ENCODE measurements at places on chromosomes 7 and 10. TPM values are rescaled to one million over a fixed set of nuclear protein-coding genes. Genes with fewer than 3 reads are reported as not detected.

RADIL gene
- not detected for total RNA-seq

ANKRD16 gene
- 8.4 TPM for total RNA-seq

NMT2 gene
- 101 TPM for total RNA-seq

CUZD1 gene
- 3.8 TPM for total RNA-seq

FRMPD2 gene
- not detected for total RNA-seq

HOXA3 gene
- not detected for total RNA-seq

ASAH2 gene
- 2.6 TPM for total RNA-seq

ADIRF gene
- total RNA-seq: not detected

PHKG1 gene
- total RNA-seq: 2.9 TPM

CDNF gene
- 2.5 TPM for total RNA-seq

PDLIM1 gene
- total RNA-seq: 1.5 TPM

ANKRD30A gene
- not detected for total RNA-seq

KMT2E gene
- total RNA-seq: 213 TPM

GRCh38 chr7:84339306-84339705 is 144.7 kb upstream of the SEMA3A start:
- H3K4me3 ChIP-seq: no peak overlapping the region
- no peaks in the 10 kb centered on the region for H3K27me3 ChIP-seq
- H3K36me3 ChIP-seq: no peaks in the 10 kb centered on the region
- no peak overlapping the region for H3K27ac ChIP-seq
- no peaks in the 10 kb centered on the region for H3K4me1 ChIP-seq

DNA sequence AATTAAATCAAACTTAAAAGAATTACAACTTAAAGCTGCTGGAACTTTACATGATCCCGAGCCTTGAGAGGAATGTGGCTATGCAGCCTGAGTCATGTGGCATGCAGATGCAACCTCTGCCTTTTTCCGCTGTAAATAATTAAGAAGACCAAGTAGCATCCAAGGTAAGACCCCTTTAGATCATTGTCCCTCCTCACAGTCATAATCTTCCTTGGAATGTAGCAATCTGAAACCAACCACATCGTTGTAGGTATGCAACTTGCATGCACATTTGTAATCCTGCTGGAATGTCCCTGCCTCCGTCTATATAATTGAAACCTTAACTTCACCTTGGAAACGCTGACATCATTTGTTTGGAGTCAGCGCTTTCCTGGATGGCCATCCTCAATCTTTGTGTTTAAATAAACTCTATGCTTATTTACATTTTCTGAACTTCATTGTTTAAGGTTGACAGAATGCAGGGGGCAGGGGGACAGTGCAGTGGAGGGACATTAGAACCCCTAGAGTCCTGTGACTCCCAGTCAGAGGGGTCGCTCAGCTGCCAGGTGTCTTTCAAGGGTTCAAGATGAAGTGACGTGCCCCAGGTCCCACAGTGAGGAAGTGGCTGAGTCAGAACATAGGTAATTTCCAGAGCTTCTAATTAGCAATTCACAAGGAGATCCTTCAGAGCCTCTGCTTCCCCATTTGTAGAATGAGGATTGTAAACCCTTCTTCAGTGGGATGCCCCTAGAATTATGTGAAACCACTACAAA is 110.7 kb downstream of the RALA start:
- peak overlapping the region; percentile 88 for H3K27ac ChIP-seq
- H3K4me1 ChIP-seq: peaks cover 41% of the 10 kb centered on the region
- no peaks in the 10 kb centered on the region for H3K36me3 ChIP-seq
- no peak for DNase-seq
- H3K4me3 ChIP-seq: peak overlapping the region; percentile 37

DNA sequence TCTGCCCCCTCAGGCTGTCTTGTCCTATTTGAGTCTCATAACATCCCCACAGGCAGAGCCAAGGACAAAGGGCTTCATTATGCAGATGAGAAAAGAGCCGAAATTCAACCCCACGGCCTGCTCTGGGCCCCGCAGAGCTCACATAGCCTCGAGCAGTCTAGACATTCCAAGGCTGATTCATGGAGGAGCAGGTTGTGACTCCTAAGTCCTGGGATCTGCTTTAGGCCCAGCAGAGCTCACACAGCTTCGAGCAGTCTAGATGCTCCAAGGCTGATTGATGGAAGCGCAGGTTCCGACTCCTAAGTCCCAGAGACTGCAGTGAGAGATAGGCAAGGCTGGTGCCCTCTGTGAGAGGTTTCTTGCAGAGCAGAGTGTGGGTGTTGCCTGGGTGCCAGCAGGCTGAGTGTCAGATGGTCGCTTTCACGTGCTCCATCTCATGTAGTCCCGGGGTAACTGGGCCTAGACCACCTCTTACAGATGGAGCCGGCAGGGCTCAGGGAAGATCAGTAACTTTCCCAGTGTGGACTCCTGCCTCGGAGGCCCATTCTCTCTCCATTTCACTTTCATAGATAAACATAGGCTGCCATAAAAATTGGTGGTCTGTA is 436.1 kb upstream of the FOXK1 start:
- no peaks in the 10 kb centered on the region for H3K27me3 ChIP-seq
- H3K4me3 ChIP-seq: no peak overlapping the region
- no peaks in the 10 kb centered on the region for H3K4me1 ChIP-seq
- no peak for DNase-seq

GRCh38 chr10:77163670-77164348 is 473.8 kb downstream of the KCNMA1 start:
- no peak overlapping the region for H3K4me3 ChIP-seq
- H3K36me3 ChIP-seq: no peaks in the 10 kb centered on the region
- H3K4me1 ChIP-seq: no peaks in the 10 kb centered on the region
- peaks cover 7% of the 10 kb centered on the region for H3K27me3 ChIP-seq
- no peak for DNase-seq

GRCh38 chr7:69032848-69033247 is 565.4 kb upstream of the AUTS2 start:
- no peaks in the 10 kb centered on the region for H3K4me1 ChIP-seq
- H3K36me3 ChIP-seq: no peaks in the 10 kb centered on the region
- no peak overlapping the region for H3K27ac ChIP-seq
- H3K27me3 ChIP-seq: no peaks in the 10 kb centered on the region
- H3K4me3 ChIP-seq: no peak overlapping the region
- no peak for DNase-seq

GRCh38 chr10:123038782-123039631 is 30.2 kb downstream of the ACADSB start:
- no peaks in the 10 kb centered on the region for H3K4me1 ChIP-seq
- H3K36me3 ChIP-seq: peaks cover 8% of the 10 kb centered on the region
- no peak overlapping the region for H3K4me3 ChIP-seq
- H3K27me3 ChIP-seq: no peaks in the 10 kb centered on the region

GRCh38 chr10:97708976-97709946 is 4.3 kb upstream of the MARVELD1 start:
- no peak overlapping the region for H3K4me3 ChIP-seq
- DNase-seq: peak; percentile 25
- H3K27me3 ChIP-seq: no peaks in the 10 kb centered on the region
- no peak overlapping the region for H3K27ac ChIP-seq
- H3K4me1 ChIP-seq: peaks cover 6% of the 10 kb centered on the region

- no peaks in the 10 kb centered on the region for H3K4me1 ChIP-seq
- H3K4me3 ChIP-seq: no peak overlapping the region
- DNase-seq: no peak
- H3K27ac ChIP-seq: no peak overlapping the region
- no peaks in the 10 kb centered on the region for H3K27me3 ChIP-seq
Measured at GRCh38 chr10:69814251-69814650, 12.5 kb downstream of the COL13A1 start.

DNA sequence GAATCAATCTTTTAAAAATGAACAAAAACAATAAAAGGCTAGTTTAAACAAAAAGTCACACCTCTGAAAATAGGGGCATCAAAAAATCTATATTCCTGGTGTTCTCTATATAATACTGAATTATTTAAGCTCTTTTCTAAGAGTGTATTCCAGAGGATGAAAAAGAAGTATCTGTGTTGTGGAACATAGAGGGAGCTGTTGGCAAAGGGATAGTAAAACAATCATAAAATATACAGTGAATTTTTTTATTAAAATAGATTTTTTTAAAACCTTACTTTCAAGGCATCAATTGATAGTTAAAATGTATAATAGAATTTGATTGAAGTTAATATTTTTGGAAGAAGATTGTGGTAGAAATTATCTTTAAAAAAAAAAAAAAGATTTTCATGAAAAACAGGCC is 1409.1 kb upstream of the CELF2 start:
- H3K4me1 ChIP-seq: no peaks in the 10 kb centered on the region
- DNase-seq: no peak
- H3K27ac ChIP-seq: no peak overlapping the region

DNA sequence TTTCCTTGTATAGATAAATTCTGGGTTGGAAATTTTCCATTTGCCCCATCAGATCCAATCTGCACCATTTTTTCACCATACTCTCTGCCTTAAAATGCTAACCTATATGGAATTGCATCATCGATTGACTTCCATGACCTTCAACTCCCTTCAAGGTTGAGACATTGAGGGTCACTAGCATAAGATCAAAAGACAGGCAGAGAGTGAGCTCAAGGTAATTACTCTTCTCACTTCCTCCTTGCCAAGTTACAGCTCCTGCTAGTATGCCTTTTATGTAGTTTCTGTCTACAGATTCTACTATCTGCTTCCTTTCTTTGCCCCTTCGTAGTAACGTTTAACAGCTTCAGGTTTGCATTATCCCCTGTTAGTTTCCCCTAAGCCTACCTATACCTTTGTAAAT is 1127.7 kb upstream of the LRRTM3 start:
- no peak overlapping the region for H3K4me3 ChIP-seq
- no peaks in the 10 kb centered on the region for H3K36me3 ChIP-seq
- no peak overlapping the region for H3K27ac ChIP-seq
- DNase-seq: no peak

DNA sequence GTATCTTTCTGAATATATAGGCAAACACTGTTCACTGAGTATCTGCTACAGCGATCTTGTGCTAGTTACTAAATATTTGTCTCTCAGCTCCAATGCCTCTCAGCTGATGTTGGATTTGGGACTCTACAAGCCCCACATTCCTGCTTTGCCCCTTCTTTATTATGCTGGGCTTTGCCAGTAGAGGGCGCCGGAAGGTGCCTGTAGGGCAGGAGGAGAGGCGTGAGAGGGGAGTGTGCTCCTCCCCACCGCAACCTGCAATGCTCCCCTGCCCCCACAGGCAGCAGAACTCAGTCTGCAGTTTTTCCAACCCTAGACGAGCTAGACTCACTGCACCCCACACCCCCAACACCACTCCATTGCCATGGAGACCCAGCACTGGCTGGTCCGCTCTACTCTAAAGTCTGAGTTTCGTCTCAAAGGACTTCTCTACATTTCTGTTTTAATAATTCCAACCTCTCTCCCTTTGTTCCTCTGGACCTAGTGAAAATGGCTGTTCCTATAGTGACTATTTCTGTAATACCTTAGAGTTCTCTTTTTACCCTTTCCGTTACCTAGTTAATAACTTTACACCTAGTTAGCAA is 337.6 kb downstream of the CCSER2 start:
- no peak overlapping the region for H3K27ac ChIP-seq
- H3K36me3 ChIP-seq: no peaks in the 10 kb centered on the region
- DNase-seq: no peak
- H3K4me1 ChIP-seq: no peaks in the 10 kb centered on the region

DNA sequence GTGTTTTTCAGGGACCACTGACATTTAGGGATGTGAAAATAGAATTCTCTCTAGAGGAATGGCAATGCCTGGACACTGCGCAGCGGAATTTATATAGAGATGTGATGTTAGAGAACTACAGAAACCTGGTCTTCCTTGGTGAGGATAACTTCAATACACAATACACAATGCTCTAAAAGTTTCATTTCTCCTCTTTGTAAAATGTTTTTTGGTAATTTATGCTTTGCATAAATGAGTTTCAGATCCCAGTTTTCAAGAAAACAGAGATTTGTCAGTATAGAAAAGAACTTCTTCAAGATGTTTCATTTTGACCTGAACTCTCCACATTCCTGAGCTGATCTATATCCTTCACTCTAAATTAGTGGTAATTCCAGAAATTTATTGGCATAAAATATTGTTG is 14.2 kb downstream of the ZNF92 start:
- H3K4me3 ChIP-seq: no peak overlapping the region
- H3K36me3 ChIP-seq: peaks cover 14% of the 10 kb centered on the region
- H3K27ac ChIP-seq: no peak overlapping the region
- DNase-seq: no peak
- peaks cover 23% of the 10 kb centered on the region for H3K4me1 ChIP-seq

Measured in CD4-positive, alpha-beta memory T cell (primary cell).